Caki2 (cell line): ENCODE measurements at places on chromosomes 12 and 14.

DNA sequence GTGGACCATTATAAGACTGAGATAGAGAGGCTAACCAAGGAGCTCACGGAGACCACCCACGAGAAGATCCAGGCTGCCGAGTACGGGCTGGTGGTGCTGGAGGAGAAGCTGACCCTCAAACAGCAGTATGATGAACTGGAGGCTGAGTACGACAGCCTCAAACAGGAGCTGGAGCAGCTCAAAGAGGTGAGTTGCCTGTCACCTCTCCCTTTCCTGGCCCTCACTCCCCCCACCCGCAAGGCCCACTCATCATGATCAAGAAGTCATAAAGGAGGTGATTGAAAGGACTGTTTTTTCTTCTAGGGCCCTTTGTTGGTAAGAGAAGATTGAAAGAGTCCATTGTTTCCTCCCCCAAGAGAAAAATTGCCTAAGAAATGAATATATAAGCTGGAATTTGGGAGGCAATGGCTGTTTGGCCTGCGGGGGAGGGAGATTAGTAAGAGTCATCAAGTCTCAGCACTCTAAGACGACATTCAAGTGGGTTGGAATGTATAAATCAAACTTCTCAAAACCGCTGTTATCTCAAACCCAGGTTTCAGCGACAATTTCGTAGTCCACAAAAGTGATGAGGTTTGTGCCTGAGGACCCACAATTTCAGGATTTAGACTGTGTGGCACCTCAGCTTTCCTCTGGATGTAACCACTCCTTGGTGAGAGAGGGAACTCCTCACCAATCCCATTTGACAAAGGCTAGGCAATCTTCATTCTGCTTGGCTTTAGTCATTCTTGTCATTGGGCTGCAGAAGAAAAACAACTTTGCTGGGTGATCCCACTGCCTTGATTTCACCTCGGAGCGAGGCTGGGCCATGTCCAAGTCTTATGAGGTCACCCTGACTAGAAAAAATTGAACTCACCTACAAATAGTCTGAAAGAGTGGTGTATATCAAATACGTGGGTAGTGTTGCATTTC lies 966 bp downstream of the BICD1 start:
- DNase-seq, result peak; percentile 66

GRCh38 chr12:131135786-131136538 lies 182.3 kb downstream of the ADGRD1 start:
- DNase-seq, result no peak

GRCh38 chr12:115944837-115945490 lies 332.5 kb downstream of the MED13L start:
- no peak for DNase-seq

- DNase-seq, result no peak
Observed at GRCh38 chr14:57736391-57736790, 129.5 kb downstream of the SLC35F4 start.

GRCh38 chr14:105588236-105588860 lies 62.0 kb downstream of the TMEM121 start:
- DNase-seq, result no peak

DNA sequence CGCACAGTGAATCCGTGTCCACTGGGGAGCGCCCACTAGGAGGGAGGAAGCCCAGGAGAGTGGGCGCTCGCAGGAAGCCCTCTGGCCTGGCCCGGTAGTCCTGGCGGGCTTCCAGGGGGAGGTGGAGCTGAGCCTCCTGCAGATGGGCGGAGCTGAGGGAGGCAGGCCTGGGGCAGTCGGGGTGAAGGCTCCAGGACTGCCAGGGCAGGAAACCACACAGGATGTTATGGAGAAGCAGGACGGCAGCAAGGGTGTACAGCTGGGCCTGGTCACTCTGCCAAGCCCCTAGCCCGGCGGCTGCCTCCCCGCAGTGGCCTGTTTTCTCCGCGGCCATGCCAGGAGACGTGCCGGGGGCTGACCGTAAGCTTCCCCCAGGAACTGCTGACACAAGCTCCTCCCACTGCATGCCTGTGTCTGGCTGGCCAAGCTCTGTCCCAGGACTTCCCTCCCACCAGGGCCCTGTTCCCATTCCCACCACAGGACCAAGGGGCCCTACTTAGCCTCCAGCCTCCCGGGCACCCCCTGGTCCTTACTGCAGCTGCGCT lies 143.4 kb upstream of the C14orf180 start:
- no peak for DNase-seq

DNA sequence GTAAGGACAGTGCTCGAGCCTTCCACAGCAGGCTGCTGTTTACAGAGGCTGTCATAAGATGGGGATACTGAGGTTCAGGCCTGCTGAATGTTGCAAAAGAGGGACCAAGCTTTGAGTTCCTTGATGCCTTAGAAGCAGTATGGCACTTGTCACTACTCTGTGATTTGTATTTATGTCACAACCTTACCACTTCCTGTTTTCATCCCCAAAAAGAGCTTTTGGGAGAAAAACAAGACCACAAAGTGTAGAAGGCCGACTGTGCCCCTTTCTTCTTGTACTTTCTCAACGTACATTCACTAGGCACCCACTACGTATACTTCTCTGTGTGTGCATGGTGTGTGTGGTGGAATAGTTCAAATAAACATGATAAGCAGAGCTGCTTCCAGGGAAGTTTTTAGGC lies 90.1 kb downstream of the DRAM1 start:
- no peak for DNase-seq

- peak; percentile 96 for DNase-seq
Observed at GRCh38 chr12:79690638-79691510, at the start of gene PAWR. TSS of gene PAWR (minus strand) at chr12:79690964. CDS start at chr12:79690244, 720 bp downstream.

DNA sequence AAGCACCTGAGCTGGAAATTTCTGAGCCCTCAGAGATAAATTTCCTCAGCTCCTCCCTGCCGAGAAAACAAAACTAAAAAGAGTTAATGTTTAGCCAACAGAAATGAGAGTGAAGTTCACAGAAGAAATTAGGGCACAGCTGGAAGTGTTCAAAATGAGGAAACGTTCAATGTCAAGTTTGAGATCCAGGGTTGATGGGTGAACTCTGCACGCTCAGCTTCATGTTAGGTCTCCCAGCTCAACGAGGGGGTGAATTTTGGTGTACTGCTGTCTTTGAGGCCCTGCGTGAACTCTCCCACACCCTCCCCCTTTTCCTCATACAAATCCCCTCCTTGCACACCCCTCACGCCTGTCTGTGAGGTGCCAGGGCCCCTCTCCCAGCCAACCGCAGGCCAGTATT lies 13.3 kb upstream of the OAS3 start:
- no peak for DNase-seq
